ENCODE measurements at places on chromosomes 2 and 18. TPM values are rescaled to one million over a fixed set of nuclear protein-coding genes. Genes with fewer than 3 reads are reported as not detected.

GRCh38 chr2:237859533-237860272 lies at the start of gene RAMP1:
Gene RAMP1, plus strand, starts transcription at chr2:237859623. Its CDS starts 53 bp downstream, at chr2:237859676.
- no peak for DNase-seq

- DNase-seq: no peak
Observed at GRCh38 chr2:216545359-216545758, 46.7 kb downstream of the RPL37A start.

DNA sequence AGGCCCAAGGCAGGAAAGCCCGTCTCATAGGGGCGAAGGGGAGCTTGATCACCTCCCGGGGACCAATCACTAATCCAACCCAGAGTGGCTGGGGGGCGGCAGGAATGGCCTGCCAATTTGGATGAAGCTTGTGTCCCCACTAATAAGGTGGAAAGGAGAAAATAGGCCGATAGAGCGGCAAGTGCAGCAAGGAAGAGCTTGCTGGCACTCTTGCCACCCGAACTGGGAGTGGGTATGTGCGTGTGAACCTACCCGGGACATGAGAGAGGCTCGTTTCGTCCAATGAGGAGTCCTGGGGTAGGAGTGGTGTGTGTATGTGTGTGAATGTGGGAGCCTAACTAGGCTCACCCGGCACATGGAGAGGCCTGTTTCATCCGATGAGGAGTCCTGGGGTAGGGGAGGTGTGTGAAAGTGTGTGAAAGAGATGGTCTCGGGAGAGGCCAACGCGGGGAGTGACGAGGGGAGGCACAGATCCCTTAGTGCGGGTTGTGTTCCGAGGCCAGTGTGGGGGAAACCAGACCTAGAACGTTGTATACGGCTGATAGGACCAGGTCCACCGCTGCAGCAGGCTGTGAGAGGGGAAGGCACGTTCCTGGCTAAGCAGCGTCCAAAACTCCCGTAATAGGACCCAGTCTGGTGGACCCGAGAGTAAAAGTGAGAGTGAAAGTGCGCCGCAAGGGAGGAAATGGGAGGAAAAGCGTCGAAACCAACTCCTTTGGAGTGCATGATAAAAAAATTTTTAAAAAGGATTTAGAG lies 47.1 kb upstream of the SELENOI start:
- DNase-seq: peak; percentile 27

- no peak for DNase-seq
Observed at GRCh38 chr2:9158786-9159779, 47.5 kb upstream of the ASAP2 start.

GRCh38 chr18:35876243-35876642 lies 96.2 kb upstream of the RMP24 start:
- no peak for DNase-seq

GRCh38 chr18:24570716-24571115 lies 110.3 kb downstream of the HRH4 start:
- DNase-seq: no peak

GRCh38 chr2:55025627-55026026 lies 24.6 kb downstream of the RTN4 start:
- no peak for DNase-seq

DNA sequence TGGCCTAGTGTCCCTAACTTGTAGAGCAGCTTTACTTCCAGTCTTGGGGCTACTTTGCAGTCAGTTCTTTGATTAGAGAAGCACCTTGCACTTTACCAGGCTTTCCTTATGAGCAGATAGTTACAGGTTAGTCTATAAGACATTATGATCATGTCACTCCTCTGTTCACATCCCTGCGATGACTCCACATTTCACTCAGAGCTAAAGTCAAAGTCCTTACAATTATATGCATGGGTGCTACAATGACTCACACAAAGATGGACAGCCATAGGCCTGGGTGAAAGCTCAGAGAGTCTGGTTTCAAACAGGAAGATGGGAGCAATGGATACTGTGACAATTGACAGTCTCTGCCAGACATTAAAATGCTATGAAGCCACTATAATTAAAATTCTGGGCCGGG lies 27.1 kb upstream of the SSB start:
- DNase-seq: no peak

The POU3F3 gene
- not detected for total RNA-seq

All from natural killer cell (primary cell).